Substantia nigra (tissue), 51 donors: ENCODE measurements at places on chromosomes 7 and 10.

DNA sequence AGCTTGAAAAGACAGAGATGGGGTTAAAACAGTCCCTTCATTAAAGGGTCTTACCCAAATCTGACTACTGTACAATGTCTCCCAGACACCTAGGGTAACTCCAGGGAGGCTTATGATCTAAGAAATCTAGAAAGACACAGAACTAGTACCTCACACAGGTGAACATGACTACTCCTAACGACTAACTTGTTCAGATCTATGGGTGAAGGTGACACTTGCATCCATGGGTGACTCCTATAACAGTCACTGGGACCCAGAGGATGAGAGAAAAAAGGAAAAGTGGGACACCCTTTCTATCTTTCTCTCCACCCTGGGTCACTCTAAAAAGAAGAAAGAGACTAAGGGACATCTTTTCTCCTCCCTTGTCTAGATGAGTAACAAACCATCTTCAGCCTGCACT is 19.2 kb downstream of the AKR1C8 start:
- DNase-seq: no peak

DNA sequence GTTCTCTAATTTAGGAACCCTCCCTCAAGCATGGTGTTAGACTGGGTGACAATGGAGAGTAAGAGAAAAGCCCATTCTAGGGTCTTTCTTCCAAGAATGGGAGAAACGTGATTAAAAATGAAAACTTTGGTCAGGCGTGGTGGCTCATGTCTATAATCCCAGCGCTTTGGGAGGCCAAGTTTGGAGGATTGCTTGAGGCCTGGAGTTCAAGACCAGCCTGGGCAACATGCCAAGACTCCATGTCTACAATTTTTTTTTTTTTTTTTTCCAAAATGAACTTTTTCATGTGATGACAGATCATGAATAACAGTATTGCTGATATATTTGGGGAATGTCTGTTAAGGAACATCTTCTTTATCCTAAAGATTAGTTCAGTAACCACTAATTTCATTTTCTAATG is 194.6 kb downstream of the MLLT10 start:
- no peak for DNase-seq

- DNase-seq: no peak
Measured at GRCh38 chr7:96427143-96427542, 105.2 kb upstream of the SLC25A13 start.

DNA sequence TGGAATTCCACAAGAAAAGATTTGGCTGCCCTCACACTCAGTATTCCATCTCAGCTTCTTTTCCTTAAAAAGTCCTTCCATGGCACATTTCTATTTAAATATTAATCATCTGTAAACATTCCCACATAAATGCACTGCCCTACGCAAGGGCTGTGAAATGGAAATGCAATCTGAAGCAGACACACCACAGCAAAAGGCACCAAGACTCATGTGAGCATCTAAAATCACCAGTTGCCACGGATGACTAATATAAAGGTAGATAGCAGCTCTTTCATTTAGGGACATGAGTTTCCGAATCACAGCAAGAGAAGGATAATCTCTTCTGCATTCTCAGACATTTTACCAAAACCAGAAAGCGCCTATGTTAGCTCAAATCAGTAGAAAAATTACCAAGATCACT is 31.6 kb downstream of the COA1 start:
- no peak for DNase-seq

GRCh38 chr10:133399123-133399601 is 5.2 kb downstream of the MTG1 start:
- DNase-seq: no peak
